ENCODE measurements at places on chromosomes 6 and 20. TPM values are rescaled to one million over a fixed set of nuclear protein-coding genes. Genes with fewer than 3 reads are reported as not detected.

Gene DEFB110
- total RNA-seq: not detected

Gene MYH7B
- not detected for total RNA-seq

Gene PXT1
- not detected for total RNA-seq

Gene SLCO4A1
- total RNA-seq: 28.2 TPM

Gene DEF6
- total RNA-seq: 0.26 TPM

- no peak for DNase-seq
Measured at GRCh38 chr20:60765821-60766403, 486.1 kb upstream of the CDH4 start.

DNA sequence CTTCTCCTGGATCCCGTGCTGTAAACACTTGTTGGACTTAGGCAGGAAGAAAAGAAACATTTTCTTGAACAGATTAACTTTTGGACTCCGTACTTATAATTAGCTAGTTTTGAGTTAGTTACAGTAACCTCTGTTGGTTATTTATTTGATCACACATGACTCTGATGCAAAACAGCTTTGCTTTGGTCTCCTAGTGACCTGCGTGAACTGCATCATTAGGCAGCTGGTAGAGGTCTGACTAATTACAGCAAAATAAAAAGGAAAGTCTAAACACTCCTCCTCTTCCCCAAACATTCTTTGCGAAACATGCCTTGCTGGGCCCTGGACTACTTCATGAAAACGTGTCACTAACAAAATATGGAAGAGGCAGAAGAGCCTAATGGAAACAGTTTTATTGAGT is 61.1 kb upstream of the ZFP64 start:
- DNase-seq: no peak

GRCh38 chr20:9360431-9360830 is 154.0 kb upstream of the LAMP5 start:
- no peak for DNase-seq

DNA sequence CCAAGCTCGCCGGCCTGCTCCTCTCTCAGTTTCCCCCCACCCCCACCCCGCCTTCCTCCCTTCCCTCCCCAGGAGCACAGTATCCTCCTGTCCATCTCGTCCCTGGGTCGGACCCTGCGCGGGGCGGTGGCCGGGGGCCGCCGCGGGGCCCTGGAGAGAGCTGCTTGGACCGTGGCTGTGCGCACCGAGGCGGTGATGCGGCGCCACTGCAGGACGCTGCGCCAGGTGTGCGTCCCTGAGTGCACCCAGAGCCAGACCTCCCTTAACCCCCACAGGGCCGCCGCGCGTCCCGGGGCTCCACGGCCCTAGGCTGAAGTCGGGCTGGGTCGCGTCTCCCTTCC is 2.2 kb downstream of the C20orf204 start:
- DNase-seq: no peak

- no peak for DNase-seq
Measured at GRCh38 chr6:24980507-24981385, 45.0 kb upstream of the RIPOR2 start.

DNA sequence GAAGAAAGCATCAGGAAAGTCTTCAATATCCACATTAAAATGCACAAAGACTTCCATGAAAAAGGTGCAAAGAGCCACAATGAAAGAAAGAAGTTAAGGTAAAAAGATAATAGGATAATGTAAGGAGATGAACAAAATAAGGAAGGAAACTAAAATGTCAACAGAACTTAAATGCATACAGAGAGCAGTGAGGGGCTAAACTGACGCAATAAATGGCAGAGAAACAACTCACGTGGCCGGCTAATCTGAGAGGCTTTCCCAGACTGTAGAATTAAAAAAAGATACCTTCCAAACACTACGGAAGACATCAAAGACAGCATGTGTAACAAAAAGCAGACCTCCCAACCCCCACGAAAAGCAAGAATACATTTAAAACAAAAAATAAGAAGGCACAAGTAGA is 73.7 kb downstream of the GMDS start:
- DNase-seq: no peak

- no peak for DNase-seq
Measured at GRCh38 chr20:58097943-58098342, 130.5 kb downstream of the ANKRD60 start.

DNA sequence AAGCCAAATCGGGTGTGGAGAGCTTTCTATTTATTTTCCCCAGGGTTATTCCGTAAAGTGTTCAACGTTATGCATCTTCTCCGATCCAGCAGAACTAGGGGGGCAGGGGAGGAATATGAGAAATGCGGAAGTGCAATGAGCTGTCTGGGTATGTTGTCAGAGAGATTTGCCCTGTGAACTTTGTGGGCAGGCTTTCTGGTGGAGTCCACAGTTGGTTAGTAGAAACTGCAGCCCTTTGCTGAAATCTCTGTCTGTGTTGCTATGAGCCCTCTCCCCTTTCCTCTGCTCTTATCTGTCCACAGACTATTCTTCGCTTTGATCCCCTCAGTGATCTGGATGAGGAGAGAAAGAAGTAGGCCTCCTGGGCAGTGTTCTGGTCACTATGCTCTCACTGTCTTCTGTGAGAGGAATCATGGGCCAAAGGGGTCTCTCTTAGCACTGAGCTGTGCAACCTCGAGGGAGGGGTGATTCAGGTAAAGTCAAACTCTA is 158.9 kb upstream of the FUT9 start:
- no peak for DNase-seq

GRCh38 chr6:6039946-6040509 is 33.3 kb upstream of the NRN1 start:
- DNase-seq: no peak

DNA sequence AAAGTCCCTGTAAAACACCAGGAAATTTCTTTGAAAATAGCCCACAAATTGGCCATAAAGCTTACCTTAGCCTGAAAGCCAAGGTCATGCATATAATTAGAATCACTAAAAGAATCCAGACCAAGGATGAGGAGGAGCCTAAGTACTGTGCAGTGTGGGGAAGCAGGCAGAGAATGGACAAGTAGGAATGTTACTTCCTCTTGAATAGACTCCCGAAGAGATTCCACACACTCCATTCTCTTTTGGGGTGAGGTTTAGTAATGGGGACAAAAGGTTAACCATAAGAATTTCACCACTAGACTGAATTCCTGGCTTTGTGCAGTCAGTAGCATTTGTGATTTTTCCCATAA is 27.5 kb upstream of the MARCKS start:
- DNase-seq: no peak

GRCh38 chr6:98929498-98930060 is 18.2 kb downstream of the FBXL4 start:
- DNase-seq: no peak

DNA sequence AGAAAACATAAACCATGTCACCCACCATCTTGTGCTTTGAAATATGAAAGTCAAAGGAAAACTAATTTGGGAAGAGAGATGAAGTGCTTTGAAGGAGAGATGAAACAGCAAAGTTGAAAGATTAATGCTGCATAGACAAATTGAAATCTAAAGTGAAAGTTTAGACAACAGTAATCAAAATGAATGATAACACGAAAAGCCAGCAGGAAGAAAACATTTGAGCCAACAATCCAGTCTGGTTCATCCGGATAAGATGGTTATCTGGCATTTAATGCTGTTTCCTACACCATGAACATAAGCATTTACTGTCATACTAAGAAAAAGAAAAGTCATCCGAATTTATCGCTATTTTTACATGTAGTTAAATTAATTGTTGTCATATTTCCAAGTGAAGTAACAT is 595 bp downstream of the HAO1 start:
- DNase-seq: no peak

GRCh38 chr6:164168595-164168994 is 754.1 kb downstream of the QKI start:
- DNase-seq: no peak

DNA sequence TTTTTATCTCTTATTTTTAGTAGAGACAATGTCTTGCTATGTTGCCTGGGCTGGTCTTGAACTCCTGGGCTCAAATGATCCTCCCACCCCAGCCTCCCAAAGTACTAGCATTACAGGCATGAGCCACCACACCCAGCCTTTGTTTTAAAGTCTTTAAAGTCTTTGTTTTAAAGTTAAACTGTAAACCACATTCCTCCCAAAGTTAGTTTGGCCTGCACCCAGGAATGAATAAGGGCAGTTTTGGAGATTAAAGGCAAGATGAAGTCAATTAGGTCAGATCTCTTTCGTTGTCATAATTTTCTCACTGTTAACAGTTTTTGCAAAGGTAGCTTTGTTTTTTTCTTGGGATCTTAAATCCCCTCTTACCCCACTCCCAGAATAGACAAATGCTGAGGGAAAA is 63.8 kb downstream of the UBR2 start:
- no peak for DNase-seq

DNA sequence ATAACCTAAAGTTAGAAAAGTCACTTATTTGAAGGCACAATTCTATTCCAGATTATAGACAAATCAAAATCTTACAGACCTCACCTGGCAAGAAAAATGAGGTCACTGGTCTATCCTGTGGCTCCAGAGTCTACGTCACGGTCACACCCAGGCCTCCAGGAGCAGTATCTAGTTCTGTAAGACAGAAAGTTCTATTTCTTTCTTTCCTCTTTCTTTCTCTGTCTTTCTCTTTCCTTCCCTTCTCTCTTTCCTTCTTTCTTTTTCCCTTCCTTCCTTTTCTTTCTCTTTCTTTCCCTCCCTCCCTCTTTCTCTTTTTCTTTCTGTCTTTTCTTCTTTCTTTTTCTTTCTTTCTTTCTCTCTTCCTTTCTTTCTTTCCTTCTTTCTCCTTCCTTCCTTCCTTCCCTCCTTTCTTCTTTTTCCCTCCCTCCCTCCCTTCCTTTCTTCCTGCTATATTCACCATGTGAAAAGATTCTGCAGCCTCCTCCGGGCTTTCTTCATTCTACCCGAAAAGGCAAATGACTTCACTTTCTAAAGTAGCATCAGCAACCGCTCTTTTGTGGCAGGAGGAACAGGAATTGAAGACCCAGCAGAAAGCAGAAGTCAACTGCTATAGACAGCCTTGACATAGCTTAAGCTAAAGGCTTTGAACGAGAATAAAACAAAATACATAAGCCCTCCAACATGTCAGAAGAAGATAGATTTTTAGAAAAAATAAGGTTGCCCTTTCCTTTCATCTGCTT is 83.9 kb upstream of the SIRPG start:
- no peak for DNase-seq

- no peak for DNase-seq
Measured at GRCh38 chr20:11473983-11474382, 443.7 kb upstream of the BTBD3 start.

DNA sequence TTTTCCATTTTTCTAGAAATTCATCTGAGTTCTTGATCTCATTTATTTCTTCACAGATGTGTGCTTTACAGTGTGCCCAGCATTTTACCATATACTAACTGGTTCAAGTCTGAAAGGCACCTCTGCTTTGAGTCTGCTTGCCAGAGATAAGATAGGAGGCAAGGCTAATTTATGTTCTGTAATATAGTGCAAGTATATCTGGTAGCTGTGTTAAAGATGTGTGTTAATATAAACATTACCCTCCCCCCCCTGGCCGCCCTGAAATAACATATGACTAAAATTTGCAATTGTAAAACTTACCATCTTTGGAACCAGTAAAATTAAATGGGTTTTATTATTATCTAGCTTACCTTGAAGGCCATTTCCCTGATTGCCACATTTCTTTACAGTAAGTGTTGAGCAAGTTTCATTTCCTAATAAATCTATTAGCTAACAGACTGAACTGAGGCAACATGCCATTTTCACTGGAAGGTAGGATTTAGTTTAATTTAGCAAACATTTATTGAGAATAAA is 2.7 kb downstream of the FBXO9 start:
- DNase-seq: no peak

DNA sequence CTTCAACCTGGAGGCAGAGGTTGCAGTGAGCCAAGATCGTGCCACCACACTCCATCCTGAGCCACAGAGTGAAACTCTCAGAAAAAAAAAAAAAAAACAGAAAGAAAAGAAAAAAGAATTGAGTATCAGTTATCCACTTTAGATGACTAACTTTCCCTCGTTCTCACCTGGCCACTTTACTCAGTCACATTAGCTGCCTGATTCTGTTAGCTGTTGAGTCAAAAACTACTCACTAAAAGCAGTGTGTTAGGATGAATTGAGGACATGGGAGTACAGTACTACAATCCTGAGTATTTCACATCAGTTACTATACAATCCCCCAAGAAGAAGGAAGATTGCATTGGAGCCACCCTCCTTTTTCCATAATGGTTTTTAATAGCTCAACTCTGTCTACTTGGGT is 114.6 kb downstream of the ADAT2 start:
- DNase-seq: no peak

DNA sequence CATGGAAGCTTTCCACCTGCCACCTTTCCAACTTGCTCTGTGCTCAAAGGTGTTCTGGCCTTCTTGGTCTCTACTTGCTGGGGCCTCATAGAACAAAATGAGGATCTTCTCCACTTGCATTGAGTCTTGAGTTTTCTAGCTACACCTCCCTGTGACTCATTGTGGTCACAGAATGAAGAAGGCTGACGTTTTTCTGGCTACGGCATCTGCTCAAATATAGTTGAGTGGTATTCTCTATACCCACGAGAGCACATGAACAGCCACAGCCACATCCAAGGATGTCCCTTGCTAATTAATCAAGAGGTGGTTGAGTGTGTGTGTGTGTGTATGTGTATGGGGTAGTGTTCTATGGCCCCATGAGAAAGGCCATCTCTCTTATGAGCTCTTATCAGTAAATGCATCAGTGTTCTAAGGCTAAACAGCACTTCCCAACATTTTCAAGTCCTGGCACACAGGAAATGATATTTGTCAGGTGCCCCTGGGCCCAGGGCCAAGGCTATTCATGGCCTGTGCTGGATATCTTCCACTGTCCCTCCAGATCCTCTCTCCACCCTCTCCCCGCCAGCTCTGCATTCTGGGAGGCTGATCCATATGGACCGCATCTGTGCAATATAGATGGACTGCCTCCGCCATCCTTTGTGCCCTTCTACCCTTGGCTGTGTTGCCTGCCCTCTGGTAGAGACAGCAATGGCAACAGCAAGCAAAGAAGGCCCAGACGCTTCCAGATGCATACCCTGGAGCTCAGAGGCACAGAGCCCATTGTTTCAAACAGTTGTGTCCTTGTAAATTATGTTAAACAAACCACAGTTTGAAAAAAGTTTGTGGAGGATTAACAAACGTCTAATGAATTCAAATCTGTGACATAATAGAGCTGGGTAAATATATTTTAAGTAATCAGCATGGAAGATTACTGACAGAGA is 150.2 kb downstream of the LRFN2 start:
- no peak for DNase-seq

- no peak for DNase-seq
Measured at GRCh38 chr6:118467181-118467580, 80.9 kb upstream of the PLN start.

DNA sequence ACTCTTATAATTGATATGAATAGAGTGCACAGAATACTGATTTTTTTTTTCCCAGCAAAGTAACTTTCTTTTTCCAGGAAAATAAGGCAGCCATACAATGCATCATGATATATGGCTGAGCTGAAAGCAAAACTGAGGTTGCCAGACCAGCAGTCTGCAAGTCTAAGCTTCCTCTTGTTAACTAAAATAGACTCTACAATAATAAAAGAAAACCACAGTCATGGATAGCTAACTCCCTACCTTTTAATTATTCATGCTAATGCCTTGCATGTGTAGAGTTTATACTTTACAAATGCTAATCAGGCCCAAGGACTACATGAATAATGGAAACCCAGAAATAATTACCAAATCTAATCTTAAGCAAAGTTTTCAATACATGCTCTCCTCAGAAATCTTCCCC is 47.4 kb downstream of the MAP7 start:
- DNase-seq: no peak

Data from uterus (tissue), 4 donors.